NCI-H2107 (cell line): ENCODE measurements at places on chromosomes 12 and 14.
A peak's percentile ranks its signal among the peaks of the same experiment; 100 is the strongest.

GRCh38 chr14:76778546-76779215 is 17.4 kb downstream of the VASH1 start:
- DNase-seq, result no peak

DNA sequence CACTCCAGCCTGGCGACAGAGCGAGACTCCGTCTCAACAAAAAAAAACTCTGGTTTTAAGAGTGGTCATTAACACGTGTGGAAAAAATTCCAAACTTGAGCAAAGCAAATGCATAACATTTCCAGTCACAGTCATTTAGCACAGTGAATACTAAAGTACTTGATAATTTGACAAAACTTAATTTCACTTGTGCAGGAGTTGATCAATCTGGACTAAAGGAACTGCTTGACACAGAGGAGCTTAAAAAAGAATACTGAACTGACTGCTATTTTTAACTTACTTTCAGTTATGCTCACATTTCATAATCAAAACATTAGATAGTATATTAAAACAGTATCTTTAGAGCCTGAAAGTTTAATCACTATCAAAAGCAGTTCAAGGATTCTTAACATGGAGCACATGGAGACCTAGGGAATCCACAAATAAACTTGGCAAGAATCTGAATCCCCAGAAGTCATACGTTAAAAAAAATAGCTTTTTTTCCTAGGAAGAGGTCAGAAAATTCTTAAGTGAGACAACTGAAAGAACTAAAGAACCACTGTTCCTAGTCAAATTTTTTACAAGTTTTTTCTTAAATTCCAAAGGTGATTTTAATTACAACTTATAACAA is 7.4 kb downstream of the UBE2N start:
- DNase-seq, result no peak

GRCh38 chr12:91191513-91192111 is 9.0 kb upstream of the DCN start:
- DNase-seq, result no peak

- no peak for DNase-seq
These were observed 15.9 kb downstream of the KCTD10 start for GRCh38 chr12:109461049-109461845.

DNA sequence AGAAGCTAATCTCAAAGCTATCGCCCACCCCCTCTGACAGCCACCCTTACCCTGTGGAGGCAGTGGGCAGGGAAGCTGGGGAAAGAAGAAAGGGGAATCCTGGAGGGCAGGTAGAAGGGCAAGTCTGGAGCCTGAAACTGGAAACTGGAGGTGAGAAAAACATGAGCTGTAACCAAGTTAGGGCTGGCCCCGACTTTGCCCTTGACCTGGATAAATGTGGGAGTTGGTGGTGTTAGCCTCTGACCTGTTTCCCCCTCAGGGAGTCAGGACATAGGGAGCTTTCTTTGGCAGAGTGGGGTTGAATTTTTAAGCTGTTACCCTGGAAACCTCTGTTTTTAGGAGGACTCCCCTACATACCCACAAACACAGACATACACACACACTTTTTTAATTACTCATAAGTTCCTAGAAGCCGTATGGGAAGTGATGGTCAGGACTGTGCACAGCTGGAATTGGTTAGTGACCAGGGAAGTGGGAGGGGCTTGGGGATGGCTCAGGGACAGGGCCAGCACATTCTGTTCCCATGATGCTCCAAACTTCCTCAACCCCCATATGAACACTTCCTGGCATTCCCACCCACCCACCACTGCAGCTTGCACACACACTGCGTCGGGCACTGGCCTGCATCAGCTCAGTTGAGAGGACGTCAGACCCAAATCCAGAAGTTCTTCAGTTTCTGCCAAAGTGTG is 5.0 kb upstream of the MMP19 start:
- no peak for DNase-seq

DNA sequence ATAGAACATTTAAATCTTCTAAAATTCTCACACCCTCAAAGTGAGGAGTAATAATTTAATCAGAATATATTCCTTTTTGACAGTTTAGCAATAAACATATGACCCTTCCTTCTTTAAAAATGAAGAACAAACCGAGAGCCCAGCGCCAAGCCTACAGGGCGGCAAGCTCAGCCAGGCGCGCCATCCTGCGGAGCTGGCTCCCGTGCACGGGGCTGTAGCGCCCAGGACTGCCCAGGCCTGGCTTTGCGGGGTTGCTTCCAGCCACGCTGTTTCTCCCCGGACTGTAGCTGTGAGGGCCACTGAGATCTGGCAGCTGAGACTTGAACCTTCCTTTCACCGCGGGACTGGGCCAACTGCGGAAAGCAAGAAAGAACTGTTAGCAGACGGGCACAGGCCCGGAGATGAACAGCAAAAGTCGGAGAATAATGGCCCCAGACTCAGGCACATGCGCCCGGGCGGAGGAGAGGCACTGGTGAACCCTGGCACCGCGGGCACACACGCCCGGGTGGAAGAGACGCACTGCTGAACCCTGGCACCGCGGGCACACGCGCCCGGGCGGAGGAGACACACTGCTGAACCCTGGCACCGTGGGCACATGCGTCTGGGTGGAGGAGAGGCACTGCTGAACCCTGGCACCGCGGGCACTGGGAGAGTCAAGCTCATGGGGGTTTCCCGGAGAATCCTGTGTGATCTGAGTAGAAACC is 16.6 kb downstream of the PGAM5 start:
- no peak for DNase-seq

DNA sequence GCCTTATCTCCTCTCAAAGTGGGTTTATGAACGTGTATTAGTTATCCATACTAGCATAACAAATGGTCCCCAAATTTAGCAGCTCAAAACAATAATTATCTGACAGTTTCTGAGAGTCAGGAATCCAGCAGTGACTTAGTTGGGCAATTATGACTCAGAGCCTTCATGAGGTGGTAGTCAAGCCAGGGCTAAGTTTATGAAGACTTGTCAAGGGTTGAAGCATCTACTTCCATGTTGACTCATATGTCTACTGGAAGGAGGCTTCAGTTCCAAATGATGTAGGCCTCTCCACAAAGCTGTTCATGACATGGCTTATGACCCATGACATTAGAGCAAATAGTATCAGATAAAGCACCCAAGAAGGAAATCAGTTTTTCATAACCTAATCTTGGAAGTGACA is 73.2 kb downstream of the IPO8 start:
- DNase-seq, result no peak

DNA sequence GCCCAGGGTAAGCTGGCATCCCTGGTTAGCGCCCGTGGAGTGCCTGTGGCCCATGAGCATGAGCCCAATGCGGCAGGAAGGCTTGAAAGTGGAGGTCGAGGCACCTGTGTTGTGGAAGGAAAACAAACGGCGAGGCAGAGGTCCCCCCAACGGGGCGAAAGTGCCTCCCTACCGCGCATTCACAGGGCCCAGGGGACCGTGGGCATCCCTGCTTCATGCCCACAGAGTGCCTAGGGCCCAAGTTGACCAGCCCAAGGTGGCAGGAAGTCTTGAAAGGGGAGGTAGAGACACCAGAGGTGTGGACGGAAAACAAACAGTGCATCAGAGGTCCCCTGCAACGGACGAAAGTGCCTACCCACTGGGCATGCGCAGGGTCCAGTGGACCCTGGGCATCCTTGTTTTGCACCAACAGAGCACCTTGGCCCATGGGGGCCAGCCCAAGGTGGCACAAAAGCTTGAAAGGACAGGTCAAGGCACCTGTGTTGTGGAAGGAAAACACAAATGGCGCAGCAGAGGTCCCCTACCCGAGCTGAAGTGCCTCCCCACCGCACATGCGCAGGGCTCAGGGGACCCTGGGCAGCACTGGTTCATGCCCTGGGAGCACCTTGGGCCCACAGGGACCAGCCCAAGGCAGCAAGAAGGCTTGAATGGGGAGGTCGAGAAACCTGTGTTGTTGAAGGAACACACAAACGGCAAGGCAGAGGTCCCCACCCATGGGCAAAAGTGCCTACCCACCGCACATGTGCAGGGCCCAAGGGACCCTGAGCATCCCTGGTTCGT is 377.5 kb downstream of the ALG10 start:
- DNase-seq, result no peak

DNA sequence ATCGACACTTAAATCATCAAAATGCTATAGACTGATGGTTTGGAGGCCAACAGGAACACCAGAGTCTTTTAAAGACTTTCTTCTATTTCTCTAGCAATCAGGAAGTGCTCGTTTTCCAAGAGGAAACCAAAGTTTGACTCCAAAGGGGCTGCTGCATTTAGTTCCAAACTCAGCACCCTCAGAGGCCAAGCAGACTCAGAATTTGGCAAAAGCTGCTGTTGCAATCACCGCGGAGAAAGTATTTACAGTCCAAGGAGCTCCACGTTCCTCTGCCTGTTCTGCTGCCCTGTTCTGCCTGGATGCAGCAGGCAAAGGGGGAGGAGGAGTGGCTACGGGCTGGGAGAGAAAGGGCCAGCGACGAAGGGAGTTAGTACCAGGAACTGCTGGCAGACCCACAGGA is 325.1 kb downstream of the BCL11B start:
- no peak for DNase-seq

DNA sequence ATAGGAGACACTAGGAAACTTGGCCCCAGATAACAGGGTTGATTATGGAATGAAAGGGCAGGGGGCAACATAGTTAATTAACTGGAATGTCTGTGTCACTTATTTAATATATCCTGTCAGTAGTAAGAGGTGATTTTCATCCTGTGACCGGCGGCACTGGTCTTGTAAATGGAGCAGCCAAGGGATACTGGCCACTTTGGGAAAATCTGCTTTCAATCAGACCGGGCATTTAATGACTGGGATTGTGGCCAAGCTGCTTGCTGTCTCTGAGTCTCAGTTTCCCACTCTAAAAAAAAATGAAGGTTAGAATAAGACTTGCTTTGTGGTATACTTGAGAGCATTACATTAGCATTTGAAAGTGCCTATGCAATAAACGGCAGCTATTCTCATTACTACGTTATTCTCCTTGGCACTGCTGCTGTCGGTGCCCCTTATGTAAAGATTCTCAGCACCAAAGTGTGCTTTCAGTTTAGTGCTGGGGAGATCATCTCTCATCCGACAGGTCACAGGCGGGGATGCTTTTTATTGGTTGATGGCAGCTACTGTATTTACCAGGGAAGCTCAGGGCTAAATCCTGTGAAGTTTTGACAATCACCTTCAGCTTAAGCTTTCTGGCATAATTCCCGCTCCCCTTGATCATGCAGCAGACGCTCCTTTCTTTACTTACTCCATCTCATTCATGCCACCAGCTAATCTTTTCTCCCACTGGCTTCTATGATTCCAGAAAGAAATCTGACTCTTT is 162.1 kb downstream of the ESRRB start:
- DNase-seq, result peak; percentile 43

- DNase-seq, result no peak
These were observed 28.4 kb downstream of the CLEC1A start for GRCh38 chr12:10070380-10070779.

- DNase-seq, result peak; percentile 75
These were observed 17.1 kb upstream of the OR10P1 start for GRCh38 chr12:55619354-55620138.

GRCh38 chr12:56836800-56837663 is 73.9 kb downstream of the HSD17B6 start:
- DNase-seq, result no peak
